ENCODE measurements at places on chromosomes 4 and X. TPM values are rescaled to one million over a fixed set of nuclear protein-coding genes. Genes with fewer than 3 reads are reported as not detected.
A peak's percentile ranks its signal among the peaks of the same experiment; 100 is the strongest.

The LPAR4 gene
- total RNA-seq = 0.15 TPM

The CLTRN gene
- 0.35 TPM for total RNA-seq

The SLC25A6 gene
- 419 TPM for total RNA-seq

The EXOC1 gene
- total RNA-seq = 31.8 TPM

The EDA gene
- 1.9 TPM for total RNA-seq

The COX7B2 gene
- not detected for total RNA-seq

GRCh38 chrX:6813836-6814370, 279.0 kb upstream of the VCX3A start:
- no peaks in the 10 kb centered on the region for H3K27me3 ChIP-seq
- no peak overlapping the region for H3K27ac ChIP-seq
- no peaks in the 10 kb centered on the region for H3K36me3 ChIP-seq
- H3K4me3 ChIP-seq = no peak overlapping the region
- no peak for DNase-seq

GRCh38 chrX:118734909-118735308, 7.5 kb downstream of the IL13RA1 start:
- H3K27ac ChIP-seq = no peak overlapping the region
- H3K36me3 ChIP-seq = no peaks in the 10 kb centered on the region
- H3K4me1 ChIP-seq = no peaks in the 10 kb centered on the region
- DNase-seq = no peak
- no peak overlapping the region for H3K4me3 ChIP-seq

GRCh38 chr4:185534511-185534865, 819 bp downstream of the PDLIM3 start:
- H3K27me3 ChIP-seq = peaks cover 23% of the 10 kb centered on the region
- H3K27ac ChIP-seq = peak overlapping the region; percentile 32
- no peaks in the 10 kb centered on the region for H3K36me3 ChIP-seq
- peak overlapping the region; percentile 56 for H3K4me3 ChIP-seq
- no peaks in the 10 kb centered on the region for H3K4me1 ChIP-seq

GRCh38 chrX:6225911-6226595, 2.6 kb downstream of the NLGN4X start:
- peaks cover 14% of the 10 kb centered on the region for H3K27me3 ChIP-seq
- H3K36me3 ChIP-seq = no peaks in the 10 kb centered on the region
- no peak overlapping the region for H3K27ac ChIP-seq
- peak overlapping the region; percentile 19 for H3K4me3 ChIP-seq

- no peaks in the 10 kb centered on the region for H3K27me3 ChIP-seq
- no peaks in the 10 kb centered on the region for H3K4me1 ChIP-seq
- H3K36me3 ChIP-seq = no peaks in the 10 kb centered on the region
- H3K27ac ChIP-seq = no peak overlapping the region
- DNase-seq = peak; percentile 14
These were observed 23.3 kb downstream of the RGS12 start for GRCh38 chr4:3316146-3316545.
